ENCODE measurements at places on chromosomes 1 and 21.

- DNase-seq, result no peak
Measured at GRCh38 chr1:110007046-110007830, 22.7 kb downstream of the AHCYL1 start.

- DNase-seq, result no peak
Measured at GRCh38 chr1:53473463-53473862, 14.3 kb downstream of the DMRTB1 start.

DNA sequence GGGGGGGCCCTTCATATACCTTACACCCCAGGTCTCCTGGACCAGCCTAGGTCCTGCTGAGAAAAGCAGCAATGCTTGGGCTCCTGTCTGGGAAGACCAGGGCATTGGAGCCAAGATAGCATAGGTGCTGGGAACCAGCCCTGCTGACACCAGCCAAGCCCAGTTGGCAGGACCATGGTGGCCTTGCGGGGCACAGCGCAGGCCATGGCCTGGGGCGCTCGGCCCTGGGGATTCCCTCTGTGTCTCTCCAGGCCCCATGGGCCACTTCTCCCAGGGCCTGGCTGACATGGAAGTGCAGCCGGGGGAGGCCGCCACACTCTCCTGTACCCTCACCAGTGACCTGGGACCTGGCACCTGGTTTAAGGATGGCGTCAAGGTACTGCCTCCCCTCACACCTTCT lies 23.3 kb downstream of the IGFN1 start:
- no peak for DNase-seq

- DNase-seq, result peak; percentile 50
Measured at GRCh38 chr1:84442256-84442655, 36.8 kb upstream of the RPF1 start.

GRCh38 chr1:88557014-88557413 lies 127.1 kb upstream of the PKN2 start:
- no peak for DNase-seq

GRCh38 chr1:53693773-53694717 lies 44.9 kb downstream of the GLIS1 start:
- no peak for DNase-seq

DNA sequence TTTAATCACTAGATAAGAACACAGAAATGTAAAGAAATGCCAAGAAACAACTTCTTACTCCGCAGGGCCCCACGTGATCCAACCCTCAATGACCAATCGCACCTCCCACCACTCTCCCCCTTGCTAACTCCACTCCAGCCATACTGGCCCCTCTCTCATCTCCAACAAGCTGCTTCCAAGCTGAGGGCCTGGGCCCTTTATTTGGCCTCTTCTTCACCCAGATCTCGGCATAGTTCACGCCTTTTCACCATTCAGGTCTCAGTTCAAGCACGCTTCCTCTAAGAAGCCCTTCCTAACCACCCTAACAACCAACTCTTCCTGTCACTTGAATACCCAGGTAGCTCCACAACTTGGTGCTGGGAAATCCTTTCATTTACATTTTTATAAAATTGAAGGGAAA lies 110.7 kb downstream of the TGFBR3 start:
- no peak for DNase-seq

DNA sequence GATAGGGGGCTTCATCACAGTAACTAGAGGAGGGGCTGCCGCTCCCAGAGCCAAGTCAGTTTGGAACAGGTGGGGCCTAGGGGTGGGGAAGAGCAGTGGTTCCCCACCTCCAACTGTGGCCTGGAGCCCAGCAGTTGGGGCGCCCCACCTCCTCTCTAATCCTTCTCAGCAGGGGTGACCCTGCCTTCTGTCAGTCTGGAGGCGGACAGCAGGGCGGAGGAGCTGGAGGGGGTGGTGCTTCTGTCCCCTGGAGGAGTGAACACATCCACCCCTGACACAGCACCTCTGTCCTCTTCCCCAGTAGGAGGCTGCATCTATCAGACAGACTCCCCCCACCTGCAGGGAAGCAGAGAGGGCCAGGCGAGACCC lies 73.8 kb downstream of the MRPL37 start:
- DNase-seq, result peak; percentile 76

DNA sequence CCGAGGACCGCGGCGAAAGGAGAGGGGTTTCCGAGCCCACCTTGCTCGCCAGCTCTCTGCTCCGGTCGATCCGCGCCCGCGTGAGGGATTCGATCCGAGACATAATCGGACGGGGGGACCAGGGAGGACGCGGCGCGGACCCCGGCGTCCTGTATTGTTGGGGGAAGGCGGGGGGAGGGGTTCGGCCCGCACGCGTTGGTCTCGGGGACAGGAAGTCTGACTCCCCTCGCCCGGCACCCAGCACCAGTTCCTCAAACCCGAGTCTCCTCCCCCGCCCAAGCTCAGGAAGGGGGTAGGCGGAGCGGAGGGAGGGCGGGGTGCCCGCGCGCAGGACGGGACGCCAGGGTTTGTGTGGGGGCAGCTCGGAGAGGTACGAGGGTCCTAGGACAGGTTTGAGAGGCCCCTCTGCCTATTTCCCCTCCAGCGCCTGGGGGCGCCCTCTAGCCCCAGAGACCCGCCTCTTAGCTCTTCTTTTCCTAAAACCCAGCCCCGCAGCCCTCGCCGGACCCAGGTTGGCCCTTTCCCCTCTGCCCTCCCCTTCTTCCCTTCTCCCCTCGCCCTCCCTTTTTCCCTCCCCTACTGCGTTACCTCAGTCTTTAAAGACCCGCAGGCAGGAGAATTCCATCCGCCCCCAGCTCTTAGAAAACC lies at the start of gene ARHGEF2:
Gene ARHGEF2, minus strand, starts transcription at position 223 of the 648 bp plus-strand sequence. Its CDS starts 120 bp downstream, at position 103.
- DNase-seq, result peak; percentile 83

DNA sequence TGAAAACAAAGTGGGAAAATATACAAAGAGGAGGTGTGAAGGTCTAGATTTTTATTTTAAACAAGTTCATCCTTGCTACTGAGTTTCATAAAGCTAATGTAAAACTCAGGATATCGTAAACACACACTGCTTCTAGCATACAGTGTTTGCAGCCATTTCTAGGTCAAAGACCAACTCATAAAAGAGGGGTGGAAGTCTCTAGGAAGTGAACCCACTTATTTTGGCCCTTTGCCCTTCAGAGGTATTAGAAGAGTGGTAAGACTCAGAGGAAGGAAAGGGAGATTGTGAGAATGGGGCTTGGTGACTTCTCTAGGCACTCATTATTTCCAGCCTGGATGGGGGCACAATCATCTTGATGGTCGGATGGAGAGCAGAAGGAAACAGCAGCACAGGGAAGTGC lies 91.2 kb downstream of the TNFSF18 start:
- DNase-seq, result no peak

DNA sequence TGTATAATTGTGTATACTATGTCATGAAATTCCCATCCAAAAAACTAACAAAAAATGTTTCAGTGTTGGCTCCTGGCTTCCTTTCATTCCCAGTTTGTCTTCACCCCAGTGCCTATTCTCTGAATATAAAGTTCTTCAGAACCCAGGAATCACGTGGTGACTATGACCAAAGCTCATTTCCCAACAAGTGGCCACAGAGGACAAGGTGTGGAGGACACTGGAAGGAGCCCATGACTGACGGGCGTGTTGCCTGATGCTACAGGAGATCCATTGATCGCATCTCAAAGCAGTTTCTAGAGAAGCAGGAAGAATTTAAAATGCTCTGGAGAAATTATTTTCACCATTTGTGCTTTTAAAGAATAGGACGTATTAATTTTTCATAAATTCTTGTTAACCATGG lies 7.4 kb upstream of the GREM2 start:
- no peak for DNase-seq

DNA sequence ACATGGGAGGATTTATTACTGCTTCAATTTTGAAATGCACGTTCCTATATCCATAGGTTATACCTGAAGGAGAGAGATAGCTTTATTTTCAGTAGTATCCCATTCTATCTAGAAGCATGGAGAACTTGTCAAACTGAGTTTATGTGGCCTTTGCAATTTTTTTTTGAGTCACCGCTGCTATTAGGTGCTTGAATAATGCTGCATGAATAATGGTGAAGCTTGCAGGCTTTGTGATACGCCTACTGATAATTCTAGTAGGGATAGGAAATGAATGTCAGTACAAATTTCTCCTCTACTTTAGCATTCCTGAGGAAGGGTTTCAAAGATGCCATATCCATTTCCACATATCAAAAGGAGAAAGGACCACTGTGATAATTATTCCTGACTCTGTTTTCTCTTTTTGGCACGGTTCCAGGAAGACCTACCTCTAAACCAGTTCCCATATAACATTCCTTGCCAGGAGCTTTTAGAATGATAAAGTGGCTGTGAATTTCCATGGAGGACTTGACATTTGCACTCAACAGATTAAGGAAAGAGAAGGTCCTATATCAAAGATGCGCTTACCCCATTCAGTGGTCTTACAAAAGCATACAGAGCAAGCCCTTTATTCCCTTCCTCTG lies 83.5 kb downstream of the SPATA46 start:
- DNase-seq, result no peak

DNA sequence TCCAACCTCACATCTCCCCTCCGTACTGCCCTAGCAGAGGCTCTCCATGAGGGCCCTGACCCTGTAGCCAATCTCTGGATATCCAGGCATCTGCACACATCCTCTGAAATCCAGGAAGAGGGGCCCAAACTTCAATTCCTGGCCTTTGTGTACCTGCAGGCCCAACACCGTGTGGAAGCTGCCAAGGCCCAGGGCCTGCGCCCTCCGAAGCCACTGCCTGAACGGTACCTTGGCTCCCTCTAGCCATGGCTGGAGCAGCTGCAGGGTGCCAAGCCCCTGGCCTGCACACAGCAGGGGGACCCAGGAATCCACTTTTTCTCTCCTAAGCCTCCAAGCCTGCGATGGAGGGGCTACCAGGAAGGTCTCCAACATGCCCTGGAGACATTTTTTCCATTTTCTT lies 84.2 kb downstream of the PTGER3 start:
- DNase-seq, result no peak

DNA sequence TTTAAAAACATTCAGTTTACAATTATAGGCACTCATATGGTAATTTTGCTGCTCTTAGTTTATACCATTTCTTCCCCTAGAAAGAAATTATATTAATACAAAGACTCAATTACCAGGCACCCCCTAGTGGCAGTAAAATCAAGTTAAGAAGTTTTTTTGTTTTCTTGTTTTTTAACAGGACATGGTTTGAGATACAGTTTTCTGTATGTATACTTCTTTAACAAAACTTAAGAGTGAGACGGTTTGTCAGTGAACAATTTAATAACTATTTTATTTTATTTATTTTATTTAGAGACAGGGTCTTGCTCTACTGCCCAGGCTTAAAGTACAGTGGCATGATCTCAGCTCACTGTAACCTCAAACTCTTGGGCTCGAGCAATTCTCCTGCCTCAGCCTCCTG lies 224.6 kb downstream of the FAF1 start:
- peak; percentile 21 for DNase-seq

GRCh38 chr1:17355898-17356297 lies 16.1 kb upstream of the PADI6 start:
- no peak for DNase-seq

- DNase-seq, result no peak
Measured at GRCh38 chr1:117919376-117919775, 10.0 kb downstream of the GDAP2 start.

DNA sequence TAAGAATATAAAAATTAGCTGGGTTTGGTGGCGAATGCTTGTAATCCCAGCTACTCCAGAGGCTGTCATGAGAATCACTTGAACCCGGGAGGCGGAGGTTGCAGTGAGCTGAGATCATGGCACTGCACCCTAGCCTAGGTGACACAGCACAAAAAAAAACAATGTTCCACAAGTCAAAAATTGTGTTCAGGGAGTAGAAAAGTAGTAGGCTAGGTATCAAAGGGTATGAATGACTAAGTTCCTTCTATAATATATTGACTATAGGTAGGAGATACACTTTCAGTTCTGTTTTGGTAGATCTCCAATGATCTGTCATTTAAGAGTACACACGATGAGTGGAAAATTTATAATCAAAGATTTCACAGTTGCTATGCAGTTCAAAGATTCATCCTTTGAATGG lies 16.7 kb downstream of the USP48 start:
- no peak for DNase-seq

GRCh38 chr1:243962541-243962940 lies 88.5 kb upstream of the ZBTB18 start:
- DNase-seq, result no peak

GRCh38 chr1:244254467-244254866 lies 197.2 kb downstream of the ADSS2 start:
- DNase-seq, result no peak

DNA sequence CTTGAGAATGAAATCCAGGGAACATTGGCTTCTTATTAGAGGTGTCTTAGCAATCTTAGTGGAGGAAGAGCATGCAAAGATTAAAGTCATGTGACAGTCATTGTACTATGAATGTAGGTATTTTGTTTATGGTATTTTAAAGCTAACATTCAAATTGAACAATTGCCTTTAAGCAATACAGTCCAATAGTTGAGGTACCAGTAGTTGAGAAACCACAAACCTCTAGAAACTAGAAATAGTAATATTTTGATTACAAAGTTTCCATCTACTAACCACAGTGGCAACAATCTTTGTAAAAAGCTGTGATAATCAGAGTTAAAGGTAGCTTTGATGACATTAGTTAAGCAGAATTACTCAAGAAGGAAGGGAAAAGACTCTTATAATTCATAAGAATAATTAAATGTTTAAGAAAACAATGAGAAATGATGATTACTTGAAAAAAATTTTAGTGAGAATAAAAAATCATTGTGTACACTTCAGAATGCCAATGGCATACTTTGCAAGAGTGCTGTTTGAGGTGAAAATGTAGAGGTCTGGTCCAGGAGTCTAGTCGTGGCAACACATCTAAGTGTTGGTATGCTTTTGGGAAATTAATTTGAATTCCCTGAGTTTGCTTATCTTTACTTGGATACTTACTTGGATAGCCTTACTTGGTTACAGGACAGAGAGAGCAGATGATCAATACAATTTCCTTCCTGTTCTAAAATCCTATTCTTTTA lies 104.9 kb upstream of the PTGFR start:
- no peak for DNase-seq

GRCh38 chr1:184473176-184473966 lies 86.5 kb downstream of the C1orf21 start:
- DNase-seq, result peak; percentile 27

GRCh38 chr1:27591622-27592021 lies 12.3 kb downstream of the AHDC1 start:
- DNase-seq, result peak; percentile 53

DNA sequence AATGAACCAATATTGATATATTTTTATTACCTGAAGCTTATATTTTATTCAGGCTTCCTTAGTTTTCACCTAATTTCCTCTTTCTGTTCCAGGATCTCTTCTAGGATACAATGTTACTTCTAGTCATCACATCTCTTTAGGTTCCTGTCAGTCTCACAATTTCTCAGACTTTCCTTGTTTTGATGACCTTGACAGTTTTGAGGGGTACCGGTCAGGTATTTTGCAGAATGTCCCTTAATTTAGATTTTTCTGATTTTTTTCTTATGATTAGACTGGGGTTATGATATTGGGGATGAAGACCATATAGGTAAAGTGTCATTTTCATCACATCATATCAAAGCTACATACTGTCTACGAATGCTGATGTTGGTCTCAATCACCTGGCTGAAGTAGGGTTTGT lies 167.5 kb downstream of the LMX1A start:
- no peak for DNase-seq

DNA sequence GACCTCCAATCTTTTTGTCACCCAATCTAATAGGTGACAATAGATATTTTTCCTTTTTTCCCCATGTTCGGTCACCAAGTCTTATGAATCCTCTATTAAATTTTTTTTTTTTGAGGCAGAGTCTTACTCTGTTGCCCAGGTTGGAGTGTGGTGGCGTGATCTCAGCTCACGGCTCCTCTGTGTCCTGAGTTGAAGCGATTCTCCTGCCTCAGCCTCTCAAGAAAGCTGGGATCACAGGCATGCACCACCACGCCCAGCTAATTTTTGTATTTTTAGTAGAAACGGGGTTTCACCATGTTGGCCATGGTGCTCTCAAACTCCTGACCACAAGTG lies 42.5 kb upstream of the MTF1 start:
- no peak for DNase-seq

Measured in eye (tissue), 1 donor.